Airway epithelial cell (primary cell): ENCODE measurements at places on chromosomes 4 and X. TPM values are rescaled to one million over a fixed set of nuclear protein-coding genes. Genes with fewer than 3 reads are reported as not detected.

The PAGE1 gene
- total RNA-seq = not detected in 2 replicates

The NAA11 gene
- total RNA-seq = not detected in 2 replicates

The SSX4B gene
- not detected in 2 replicates for total RNA-seq

The GLRA3 gene
- total RNA-seq = not detected in 2 replicates

The NEUROG2 gene
- total RNA-seq = not detected in 2 replicates

The FRMPD3 gene
- total RNA-seq = under 0.01 TPM in 1 of 2 replicates, not detected in the other

The RASSF6 gene
- 5.4 and 6.4 TPM in 2 replicates for total RNA-seq

The OTUD6A gene
- total RNA-seq = not detected in 2 replicates

The GYPA gene
- not detected in 2 replicates for total RNA-seq

The SMIM20 gene
- 28.5 and 29.1 TPM in 2 replicates for total RNA-seq
